Retinal pigment epithelial cell (primary cell): ENCODE measurements at places on chromosomes 5 and 9.

DNA sequence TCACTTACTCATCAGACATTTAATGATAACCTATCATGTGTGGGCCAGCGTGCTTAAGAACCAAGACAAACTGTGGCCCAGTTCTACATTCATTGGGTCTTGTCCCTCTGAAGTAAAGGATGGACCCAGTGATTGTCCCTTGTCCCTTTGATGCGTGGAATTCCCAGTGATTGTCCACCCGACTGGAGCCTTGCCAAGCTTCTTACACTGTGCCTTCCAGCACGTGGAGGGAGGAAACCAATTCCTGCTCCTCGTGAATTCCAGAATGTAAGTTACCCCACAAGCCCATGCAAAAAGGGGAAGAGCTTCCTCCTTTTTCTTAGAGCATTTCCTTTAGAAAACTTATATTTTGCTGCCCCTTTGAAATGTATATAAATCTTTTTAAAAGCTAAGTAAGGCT, 7.9 kb downstream of the CKMT2 start:
- no peak for DNase-seq

GRCh38 chr5:138339091-138339456, 1.0 kb downstream of the FAM53C start:
- no peak for DNase-seq

- no peak for DNase-seq
Observed at GRCh38 chr5:45089870-45090269, 281.1 kb downstream of the MRPS30 start.

DNA sequence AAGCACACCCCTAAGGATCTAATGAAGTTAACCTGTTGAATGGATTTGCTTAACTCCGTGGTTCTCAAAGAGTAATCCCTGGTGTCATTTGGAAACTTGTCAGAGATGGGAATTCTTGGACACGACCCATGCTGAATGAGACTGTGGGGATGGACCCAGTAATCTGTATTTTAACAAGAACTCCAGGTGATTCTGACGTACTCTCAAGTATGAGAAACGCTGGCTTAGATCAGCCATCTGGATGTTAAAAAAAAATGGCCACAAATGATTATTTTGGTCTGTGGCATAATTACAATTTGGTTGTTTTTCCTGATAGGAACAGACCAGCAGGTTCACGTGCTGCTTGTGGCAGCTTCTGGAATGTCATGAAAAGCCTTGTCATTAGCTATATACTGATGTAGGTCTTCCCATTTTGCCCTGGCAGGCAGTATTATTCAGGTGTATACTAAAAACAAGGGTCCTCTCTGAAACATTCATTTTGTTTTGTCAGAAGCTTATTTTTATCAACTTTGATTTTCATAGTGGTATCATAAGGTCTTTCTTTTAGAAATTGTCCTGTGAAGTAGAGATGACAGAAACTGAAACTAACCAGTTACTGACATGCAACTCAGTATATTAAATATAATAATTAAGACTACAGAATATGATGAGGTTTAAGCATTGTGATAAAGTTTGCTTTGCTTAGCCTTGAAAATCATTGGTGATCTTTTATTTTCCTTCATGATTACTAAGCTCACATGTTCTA, 15.4 kb downstream of the CPEB4 start:
- DNase-seq, result no peak

- no peak for DNase-seq
Observed at GRCh38 chr5:149837680-149838269, 106.8 kb downstream of the PDE6A start.

- DNase-seq, result no peak
Observed at GRCh38 chr5:570446-570845, 41.7 kb upstream of the CEP72 start.

- DNase-seq, result no peak
Observed at GRCh38 chr5:144281784-144282183, 111.1 kb downstream of the KCTD16 start.

DNA sequence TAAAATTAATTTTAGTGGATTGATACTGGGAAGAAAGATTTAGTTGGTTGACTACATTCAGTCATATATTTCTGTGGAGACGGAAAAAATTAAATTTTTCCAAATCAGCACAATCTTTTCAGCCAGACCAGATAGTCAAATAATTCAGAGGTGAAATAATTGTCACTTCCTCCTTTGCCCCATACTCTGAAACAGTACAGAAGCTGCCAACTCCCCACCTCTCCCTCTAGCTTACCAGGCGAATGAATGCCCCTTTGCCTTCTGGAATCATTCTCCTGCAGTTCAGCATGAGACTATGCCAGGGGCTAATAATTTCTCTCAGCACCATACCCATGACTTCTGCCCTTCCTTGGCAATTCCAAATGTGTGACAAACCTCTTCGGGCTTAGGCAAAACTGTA, 43.5 kb downstream of the EBF1 start:
- DNase-seq, result no peak

DNA sequence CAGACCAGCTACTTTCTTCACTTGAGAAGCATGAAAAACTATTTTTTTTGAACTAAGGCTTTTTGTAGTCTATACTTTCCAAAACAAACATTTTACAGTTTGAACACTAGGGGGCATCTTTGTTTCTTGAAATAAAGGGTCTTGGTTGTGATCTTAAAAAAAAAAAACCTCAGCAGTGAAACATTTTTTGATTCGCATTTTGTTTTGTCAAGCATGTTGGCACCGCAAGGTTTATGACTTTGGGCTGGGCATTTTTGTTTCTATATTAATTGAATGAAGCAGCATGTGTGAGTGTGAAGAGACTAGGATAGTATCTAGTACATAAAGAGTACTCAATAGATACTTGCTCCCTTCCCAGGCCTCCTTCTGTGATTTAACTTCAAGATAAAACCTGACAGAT, 31.6 kb upstream of the ACOT12 start:
- DNase-seq, result no peak

DNA sequence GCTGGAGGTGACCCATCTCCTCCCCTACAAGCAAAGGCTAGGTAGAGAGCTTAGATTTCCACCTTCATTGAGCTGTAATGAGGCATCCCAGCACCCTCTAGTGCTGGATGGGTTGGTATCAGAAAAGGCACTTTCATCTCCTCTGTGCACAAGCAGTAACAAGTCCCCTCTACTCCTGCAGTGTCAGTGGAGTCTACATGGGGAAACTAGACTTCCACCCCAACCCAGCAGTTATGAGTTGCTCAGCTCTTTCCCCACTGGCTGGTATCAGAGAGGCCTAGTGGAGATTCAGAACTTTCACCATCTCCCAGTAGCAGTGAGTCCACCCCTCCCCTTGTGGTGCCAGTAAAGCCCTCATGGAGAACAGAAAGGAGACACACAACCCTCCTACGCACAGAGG, 17.9 kb downstream of the FCN1 start:
- DNase-seq, result no peak

DNA sequence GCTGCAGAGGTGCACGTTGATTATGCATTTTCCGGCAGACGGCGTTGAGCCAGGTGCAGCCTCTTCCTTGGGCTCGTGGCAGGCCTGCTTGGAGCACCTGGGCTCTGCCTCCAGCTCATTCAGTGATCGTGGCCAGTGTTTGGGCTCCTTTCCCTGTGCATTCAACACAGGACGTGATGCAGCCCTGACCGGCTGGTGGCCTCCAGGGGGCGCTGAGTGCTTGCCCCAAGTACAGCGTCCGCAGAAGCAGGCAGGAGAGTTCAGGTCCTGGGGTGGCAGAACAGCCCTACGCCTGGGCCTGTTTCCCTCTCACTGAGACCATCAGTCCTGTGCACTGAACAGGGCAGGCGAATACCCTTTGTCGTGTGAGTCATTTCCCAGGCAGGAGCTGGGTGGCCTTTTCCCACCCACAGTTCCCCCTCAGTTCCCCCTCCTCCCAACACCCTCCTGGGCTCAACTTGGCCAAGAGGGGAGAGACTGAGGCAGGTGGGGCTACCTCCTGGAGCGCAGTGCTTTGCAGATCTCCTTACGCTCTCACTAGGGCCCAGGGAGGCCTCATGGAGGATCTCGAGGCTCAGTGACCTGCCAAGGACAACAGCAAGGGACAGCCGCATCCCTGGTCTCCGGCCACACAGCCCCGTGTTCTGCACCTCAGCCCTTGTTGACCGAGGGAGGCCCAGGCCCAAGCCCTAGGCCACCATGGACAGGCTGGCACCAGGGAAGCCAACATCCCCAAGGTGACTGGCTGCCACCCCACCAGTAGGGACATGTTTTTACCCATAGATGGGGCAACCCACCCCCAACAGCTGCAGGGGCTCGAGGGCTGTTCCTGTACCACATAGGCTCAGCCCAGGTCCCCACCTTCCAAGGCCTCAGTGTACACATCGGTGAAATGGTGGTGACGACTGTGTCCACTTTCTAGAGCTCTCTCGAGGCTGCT, 52.9 kb downstream of the LRSAM1 start:
- peak; percentile 31 for DNase-seq

GRCh38 chr5:151234476-151235238, 10.8 kb upstream of the CCDC69 start:
- no peak for DNase-seq

- no peak for DNase-seq
Observed at GRCh38 chr5:83256091-83256780, 178.9 kb downstream of the XRCC4 start.

- no peak for DNase-seq
Observed at GRCh38 chr9:98927724-98928123, 16.0 kb upstream of the COL15A1 start.

GRCh38 chr5:91293131-91293530, 90.0 kb downstream of the ARRDC3 start:
- DNase-seq, result no peak

- no peak for DNase-seq
Observed at GRCh38 chr9:37184905-37185867, 64.8 kb downstream of the ZCCHC7 start.

GRCh38 chr5:179275941-179276837, 69.1 kb downstream of the ADAMTS2 start:
- DNase-seq, result peak; percentile 83

- DNase-seq, result no peak
Observed at GRCh38 chr9:114005371-114006154, 72.5 kb downstream of the AMBP start.

GRCh38 chr5:160685219-160685618, 166.8 kb downstream of the ATP10B start:
- no peak for DNase-seq

- DNase-seq, result no peak
Observed at GRCh38 chr5:87268970-87269377, 1.3 kb downstream of the RASA1 start.

DNA sequence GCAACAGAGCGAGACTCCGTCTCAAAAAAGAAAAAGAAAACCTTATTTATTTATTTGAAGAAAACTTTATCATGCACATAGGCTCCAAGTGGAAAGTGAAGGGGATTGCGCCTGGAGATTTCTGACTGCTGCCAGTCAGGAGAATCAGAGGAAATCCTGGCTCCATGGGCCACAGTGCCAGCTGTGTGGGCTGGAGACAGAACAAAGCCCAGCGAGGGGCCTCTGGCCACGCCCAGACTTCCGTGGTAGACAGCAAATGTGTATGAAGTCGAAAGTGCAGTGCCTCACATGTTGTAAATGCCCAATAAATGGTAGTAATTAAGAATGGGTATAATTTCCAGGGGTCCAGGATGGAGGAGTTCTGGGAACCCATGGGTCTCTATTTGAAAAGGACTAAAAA, 75.8 kb upstream of the WWC1 start:
- no peak for DNase-seq

DNA sequence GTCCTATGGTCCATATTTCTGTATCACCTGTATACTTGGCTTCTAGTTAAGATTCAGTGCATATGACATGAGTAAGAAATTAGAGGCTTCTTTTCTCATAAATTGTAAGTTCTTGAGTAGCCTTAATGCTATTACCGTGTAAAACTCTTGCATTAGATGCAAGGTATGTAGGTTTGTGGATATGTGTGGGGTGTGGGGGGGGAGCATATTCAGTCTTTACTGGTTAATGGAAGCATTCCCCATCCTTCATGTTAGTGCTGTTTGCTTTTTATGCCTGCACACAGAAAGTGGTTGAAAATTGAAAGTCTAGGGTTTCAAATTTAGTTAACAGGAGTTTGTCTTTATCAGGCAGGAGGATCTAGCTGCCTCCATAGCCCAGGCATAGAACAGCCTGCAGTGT, 16.1 kb downstream of the RAI14 start:
- no peak for DNase-seq

DNA sequence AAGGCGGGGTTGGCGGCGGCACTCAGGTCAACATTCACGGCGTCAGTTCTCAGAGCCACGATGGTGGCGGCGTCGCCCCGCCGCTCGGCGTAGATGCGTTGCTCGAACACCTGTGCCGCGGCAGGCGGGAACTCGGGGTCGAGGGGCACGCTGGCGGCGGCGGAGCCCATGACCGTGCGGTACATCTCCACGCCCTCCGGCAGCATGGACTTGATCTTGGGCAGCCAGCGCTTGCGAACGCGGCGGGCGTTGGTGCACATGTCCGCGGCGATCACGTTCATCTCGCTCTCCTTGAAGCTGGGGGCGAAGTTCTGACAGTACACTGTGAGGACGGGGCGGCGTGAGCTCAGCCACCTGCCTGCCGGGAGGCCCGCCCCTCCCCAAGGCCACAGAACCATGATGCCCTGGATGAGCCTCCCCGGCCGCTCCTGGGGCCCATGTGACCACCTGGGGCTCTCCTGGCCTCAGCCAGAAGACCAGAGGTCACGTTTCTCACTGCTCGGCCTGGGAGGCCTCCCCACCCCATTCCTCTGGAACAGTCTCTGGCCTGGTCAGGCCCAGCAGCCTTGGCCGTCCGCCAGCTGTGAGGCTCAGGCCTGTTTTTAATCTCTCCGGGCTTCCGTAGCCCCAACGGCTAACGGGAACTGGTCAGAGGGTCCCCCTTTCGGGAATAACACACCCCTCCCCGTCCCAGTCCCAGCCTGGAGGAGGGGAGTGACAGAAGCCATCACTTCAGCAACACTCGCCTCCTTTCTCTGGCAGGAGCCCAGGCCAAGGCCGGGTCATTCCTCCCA, 50.7 kb upstream of the UBAC1 start:
- DNase-seq, result peak; percentile 72

- DNase-seq, result no peak
Observed at GRCh38 chr5:15243301-15244020, 256.5 kb upstream of the FBXL7 start.

DNA sequence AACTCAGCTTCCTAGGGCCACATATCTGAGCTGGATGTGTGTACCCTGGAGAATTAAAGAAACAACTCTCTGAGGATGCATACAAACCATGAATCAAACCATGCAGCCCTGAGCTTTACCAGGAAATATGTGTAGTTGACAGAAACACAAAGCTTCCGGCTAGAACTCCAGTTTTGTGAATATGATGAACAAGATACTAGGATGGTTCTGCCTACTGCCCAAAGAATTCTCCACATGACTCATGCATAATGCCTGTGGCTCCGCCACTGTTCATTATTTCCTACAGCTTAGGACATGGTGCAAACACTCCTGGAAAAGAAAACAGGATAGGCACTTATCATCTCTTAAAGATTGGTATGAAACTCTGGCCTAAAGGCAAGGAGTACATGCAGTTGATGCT, 343.4 kb downstream of the DNAH5 start:
- no peak for DNase-seq

DNA sequence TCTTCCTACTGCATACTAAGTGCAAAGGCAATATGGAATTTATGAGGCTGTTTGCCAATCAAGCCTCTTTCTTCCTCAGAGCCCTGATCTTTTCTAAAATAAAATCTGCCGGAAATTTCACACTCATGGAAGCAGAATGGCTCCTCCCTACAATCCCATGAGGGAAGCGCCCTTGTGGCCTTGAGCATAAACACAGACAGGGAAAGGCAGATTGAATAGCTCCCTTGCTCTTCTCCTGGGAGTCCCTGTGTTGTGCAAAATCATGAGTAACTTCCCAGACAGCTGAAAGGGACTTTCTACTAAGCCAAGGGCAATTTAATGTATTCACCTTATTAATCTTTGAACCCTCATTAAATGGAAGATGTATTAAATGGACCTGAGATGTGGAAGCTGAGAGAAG, 226.1 kb upstream of the PIK3R1 start:
- no peak for DNase-seq

- DNase-seq, result no peak
Observed at GRCh38 chr5:91133183-91133582, 249.9 kb downstream of the ARRDC3 start.
